ENCODE measurements at places on chromosomes 1 and 21.
A peak's percentile ranks its signal among the peaks of the same experiment; 100 is the strongest.

GRCh38 chr1:204564835-204565234 is 48.6 kb downstream of the MDM4 start:
- DNase-seq, result no peak

DNA sequence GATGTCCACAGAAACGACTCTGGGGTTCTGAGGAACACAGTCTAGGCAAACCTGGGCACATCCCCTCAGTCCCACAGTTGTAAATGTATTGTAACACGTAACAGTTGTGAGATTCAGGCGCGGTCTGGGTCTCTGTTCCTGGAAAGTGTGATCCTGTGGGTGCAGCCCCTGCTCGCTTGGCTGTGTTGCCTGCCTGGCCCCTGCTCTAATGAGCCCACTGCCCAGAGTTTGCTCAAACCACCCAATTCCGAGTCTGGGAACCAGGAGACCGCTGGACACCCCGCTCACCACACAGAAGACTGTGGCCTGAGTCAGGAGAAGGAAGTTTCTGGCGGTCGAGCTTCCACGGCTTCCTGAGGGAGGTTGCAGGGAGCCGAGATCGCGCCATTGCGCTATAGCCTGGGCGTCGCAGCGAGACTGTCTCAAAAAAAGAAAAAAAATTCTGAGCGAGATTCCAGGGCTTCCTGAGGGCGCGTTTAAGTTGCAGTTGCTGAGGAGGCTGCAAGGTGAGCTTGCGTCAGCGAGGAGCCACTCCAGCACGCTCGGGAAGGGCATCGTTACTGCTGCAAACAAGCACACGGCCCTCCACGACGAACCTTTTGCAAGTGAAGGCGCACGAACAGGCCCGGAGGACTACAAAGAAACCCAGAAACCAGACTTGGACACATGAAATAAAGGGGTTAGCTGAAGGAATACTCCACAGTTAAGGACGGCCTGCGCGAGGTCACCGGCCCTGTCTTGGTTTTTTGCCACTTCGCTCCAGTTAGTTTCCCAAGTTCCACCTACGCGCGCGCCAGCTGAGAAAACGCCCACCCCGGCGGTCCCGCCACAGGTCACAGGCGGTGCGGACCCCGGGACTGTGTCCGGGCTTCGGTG is 1.1 kb downstream of the C21orf58 start:
- DNase-seq, result peak; percentile 33

DNA sequence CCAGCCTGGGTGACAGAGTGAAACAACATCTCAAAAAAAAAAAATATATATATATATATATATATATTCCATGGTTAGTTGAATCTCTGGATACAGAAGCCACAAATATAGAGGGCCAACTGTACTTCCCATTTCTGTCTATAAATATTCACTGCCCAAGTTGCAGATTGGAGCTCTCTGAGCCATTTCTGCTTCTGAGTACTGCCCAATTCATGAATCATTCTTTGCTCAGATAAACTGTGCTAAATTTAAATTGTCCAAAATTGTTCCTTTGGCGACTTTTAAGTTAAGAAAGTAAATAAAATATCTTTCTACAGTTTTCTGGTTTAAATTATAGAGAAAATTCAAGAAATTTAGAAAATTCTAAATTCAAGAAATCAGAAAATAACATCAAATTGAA is 23.2 kb upstream of the C1orf146 start:
- no peak for DNase-seq

DNA sequence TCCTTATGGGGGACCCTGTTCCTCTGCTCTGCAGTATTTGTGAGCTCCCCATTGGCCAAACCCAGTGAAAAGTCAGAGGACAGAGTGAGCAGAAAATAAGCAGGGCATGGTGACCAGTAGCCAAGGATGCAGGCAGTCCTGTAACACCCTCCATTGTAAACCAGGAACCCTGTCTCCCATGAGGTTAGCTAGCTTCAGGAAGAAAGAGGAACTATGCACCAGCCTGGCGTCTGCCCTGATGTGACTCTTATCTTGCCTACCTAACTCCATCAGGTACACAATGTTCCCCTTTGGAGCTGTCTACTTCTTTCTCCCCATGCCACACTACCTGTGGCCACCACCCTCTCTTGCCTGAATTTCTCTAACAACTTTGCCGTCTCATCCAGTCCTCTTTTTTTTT is 119.2 kb downstream of the LRIG2 start:
- DNase-seq, result no peak

GRCh38 chr1:156578055-156578454 is 1.5 kb upstream of the TTC24 start:
- no peak for DNase-seq

- DNase-seq, result peak; percentile 79
Measured at GRCh38 chr1:168498159-168498631, 45.6 kb downstream of the XCL2 start.

- peak; percentile 85 for DNase-seq
Measured at GRCh38 chr1:153985341-153985912, 712 bp downstream of the RAB13 start.

DNA sequence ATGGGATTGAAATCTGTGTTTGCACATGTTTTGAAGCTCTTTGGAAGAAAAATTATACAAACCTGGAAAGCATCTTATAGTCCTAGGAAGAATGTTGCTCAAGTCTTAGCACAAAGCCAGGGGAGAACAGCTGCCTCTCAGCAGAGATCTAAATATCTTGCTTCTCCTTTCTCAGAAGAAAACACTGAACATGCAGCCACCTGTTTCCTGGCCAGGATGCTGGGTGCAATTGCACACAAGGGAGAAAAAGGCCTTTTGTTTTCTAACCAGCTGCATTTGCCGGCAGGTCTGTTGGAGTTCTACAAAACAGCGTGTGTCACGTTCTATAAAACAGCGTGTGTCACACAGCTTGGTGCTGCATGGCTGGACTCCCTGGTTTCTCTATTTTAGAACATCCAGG is 259.6 kb upstream of the PLD5 start:
- no peak for DNase-seq

GRCh38 chr1:44721485-44722361 is 9.2 kb downstream of the RNU5D-1 start:
- DNase-seq, result peak; percentile 100

DNA sequence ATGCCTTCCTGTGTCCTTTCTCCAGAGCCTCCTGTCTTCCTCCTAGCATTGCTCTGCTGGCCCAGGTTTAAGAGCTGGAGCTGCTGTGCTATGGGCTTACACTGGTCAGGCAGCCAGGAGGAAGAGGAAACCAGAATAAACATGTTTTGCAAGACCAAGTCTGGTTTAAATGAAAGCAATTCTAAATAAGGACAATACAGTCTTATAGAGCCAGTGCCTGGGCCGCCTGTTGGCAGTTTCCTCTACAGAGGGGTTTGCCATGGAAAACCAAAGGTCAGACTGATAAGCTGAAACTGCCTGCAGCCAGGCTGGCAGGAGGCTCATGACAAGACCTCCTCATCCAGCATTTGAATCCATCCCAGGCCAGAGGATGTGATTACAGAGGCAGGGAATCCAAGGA is 92.9 kb upstream of the FGGY start:
- no peak for DNase-seq

DNA sequence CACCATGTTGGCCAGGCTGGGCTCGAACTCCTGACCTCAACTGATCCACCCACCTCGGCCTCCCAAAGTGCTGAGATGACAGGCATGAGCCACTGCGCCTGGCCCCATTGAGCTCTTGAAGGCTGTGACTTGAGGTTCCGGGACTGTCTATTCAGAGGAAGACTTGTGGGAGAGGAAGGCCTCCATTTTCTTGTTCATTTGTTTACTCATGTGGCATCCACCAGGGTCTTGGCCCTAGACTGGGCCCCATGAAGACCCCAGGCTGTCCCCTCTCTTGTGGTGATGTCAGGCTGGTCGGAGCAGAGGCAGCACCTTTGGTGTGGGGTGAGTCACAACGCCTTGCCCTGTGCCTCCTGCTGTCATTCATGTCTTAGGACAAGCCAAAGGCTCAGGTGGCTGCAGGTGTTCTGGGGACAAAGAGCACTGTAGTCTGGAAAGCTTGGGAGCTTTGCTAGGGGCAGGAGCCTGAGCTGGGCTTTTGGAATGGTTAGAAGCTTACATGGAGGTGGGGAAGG is 224.6 kb upstream of the C1orf174 start:
- no peak for DNase-seq

DNA sequence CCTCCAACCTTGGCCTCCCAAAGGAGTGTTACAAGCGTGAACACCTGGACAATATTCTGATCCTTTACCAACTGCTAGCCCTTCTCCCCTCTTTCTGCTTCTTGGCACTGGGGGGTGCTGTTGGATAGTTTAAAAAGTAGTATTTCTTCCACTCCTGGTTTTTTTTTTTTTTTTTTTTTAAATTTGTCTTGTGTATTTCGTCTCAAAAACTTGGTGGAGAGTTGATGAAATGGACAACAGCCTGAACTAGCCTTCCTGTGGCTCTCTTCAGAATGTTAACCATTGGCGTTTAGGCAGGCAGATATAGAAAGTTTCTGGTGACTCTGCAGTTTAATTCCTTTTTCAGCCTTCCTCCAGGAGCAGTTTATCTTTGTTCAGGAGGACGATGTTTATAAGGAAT is 69.7 kb upstream of the USP24 start:
- DNase-seq, result peak; percentile 47

- DNase-seq, result no peak
Measured at GRCh38 chr1:227887697-227888403, 59.9 kb downstream of the WNT9A start.

GRCh38 chr21:33245289-33245918 is 15.7 kb downstream of the IFNAR2 start:
- no peak for DNase-seq

GRCh38 chr1:77594366-77595112 is 87.9 kb downstream of the ZZZ3 start:
- DNase-seq, result no peak

Measured in amniotic epithelial cell (primary cell).